ENCODE measurements at places on chromosomes 6 and 20.

DNA sequence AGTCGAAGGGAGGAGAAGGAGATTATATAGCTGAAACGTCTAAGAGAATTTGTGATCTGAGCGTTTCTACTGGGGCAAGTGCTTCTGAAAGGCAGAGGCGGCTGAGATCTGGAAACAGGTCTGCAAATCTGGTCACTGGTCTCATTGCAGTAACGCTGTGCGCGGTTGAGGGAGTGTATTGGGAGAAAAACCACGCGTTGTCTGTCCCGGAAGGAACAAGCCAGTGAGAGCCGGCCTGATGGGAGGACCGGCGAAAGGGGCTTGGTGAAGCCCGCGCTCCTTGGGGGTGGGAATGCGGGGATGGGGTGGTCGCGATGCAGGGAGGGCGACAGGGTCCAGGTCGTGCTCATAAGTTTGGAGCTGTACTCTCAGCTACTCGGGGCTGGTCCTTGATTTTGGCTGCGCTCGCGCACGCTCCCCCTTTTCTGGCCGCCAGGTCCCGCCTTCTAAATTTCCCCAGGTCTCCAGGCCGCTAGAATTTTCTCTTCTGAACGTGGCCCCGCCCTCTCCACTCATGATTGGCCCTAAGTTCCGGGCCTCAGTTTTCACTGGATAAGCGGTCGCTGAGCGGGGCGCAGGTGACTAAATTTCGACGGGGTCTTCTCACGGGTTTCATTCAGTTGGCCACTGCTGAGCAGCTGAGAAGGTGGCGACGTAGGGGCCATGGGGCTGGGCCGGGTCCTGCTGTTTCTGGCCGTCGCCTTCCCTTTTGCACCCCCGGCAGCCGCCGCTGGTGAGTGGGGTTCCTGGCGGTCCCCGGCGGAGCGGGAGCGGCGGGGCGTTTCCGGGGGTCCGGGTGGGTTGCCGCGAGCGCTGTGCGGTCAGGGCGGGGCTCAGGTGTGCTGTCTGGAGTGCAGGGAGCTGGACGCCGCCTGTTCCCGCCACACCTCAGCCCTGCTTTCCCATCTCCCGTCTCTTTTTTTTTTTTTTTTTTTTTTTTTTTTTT, at the start of gene MICB:
Gene MICB (plus strand): TSS at position 615 of the 946 bp plus-strand sequence. CDS start 49 bp downstream, at position 664.
- peak; percentile 90 for DNase-seq

DNA sequence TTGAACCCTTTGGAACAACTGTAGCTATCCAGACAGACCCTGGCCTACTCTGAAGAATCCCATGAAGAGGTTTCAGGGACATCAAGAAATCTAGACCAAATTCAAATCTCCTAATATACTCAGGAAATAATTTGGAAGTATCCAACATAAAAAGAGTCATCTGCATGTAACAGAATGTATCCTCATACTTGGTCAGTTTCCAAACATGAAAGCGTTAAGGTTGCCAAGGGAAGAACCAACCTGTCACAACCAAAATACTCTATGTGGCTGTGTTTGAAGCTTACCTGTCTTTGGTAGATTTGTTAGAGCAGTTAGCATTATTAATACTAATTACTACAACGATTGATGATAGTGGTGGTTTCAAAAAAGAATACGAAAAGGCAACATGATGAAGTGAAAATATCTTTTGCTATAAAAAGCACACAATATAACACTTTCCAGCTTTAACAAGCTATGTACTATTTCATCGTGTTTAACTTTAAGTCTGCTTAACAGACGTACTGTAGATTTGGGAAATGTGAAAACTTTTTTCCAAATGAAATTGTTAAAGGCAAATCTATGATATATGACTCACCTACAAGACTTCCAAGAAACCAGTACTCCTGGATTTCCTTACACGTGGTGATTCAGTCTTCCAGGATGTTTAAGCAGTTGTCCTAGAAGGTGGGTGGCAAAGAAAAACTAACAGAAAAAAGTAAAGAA, 46.6 kb upstream of the ENPP1 start:
- no peak for DNase-seq

GRCh38 chr20:5442101-5442500, 125.3 kb upstream of the PROKR2 start:
- no peak for DNase-seq

GRCh38 chr6:90008908-90009501, 114.7 kb downstream of the GJA10 start:
- no peak for DNase-seq

DNA sequence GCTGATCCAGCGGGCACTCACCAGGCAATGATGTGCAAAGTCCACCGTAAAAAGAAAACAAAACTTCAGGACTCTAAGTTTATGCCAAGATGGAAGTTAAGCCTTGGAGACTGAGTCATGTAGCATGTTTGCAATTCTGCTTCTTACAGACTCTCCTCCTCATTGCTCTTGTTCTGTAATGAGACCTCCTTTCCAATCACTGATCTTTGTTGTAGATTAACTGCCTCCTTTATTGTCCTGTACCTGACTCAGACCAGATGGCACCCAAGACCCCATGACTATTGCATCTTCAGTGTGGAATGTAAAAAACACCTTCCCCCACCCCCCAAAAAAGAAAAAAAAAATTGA, 11.2 kb downstream of the NEU1 start:
- no peak for DNase-seq

DNA sequence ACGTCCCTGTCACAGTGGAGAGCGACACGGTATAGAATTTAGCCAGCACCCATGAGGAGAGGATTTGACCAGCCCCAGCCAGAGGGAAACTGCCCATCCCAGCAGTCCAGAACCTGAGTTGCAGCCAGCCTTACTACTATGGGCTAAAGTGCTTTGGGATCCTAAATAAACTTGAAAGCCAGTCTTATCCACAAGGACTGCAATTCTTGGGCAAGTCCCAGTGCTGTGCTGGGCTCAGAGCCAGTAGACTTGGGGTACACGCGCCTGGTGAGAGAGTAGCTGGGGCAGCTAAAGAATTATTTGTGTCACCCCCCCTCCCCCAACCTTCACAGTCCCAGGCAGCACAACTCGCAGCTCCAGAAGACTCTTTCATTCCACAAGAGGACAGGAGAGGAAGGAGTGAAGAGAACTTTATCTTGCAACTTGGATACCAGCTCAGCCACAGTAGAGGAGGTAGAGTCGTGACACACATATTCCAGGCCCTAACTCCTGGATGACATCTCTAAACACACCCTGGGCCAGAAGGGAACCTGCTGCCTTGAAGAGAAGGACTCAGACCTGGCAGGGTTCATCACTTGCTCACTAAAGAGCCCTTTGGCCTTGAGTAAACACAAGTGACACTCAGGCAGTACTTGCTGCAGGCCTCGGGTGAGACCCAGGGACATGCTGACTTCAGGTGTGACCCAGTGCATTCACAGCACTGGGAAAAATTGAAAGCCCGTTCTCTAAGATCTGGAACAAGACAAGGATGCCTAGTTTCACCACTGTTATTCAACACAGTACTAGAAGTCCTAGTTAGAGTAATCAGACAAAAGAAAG, 100.3 kb downstream of the REV3L start:
- DNase-seq = no peak

DNA sequence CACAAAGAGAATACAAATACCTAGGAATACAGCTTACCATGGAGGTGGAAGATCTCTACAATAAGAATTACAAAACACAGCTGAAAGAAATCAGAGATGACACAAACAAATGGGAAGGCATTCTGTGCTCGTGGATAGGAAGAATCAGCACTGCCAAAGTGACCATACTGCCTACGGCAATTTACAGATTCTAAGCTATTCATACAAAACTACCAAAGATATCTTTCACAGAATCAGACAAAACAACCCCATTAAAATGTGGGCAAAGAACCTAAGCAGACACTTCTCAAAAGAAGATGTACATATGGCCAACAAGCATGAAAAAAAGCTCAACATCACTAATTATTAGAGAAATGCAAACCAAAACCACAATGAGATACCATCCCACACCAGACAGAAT, 133.2 kb upstream of the SSTR4 start:
- no peak for DNase-seq

DNA sequence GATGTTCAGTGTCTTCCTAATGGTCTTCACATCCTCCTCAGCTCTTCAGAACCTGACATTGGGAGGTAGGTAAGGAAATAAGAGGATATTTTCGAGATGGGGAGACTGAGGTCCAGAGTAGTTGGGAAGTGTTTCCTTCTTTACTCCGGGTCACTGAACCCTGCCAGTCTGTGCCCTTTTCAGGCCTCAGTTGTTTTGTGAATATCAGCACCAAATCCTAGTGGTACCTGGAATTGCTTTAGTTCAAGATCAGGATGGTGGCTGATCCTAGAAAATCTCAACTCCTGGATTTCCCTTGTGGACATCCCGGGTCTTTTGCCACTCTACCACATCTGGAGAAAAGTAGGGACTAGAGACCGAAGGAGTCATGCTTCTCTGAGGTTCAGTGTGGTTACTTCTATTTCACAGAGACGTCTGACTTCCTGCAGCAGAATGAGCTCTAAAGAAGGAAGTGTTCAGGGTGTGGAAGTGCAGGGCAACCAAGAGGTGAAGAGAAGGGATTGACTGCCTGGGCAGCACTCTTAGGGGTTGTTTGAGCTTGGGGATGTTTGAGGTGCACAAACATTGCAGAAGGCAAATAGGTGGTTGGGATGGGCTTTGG, 995 bp downstream of the STK4 start:
- DNase-seq = peak; percentile 76

GRCh38 chr6:135372758-135373157, 124.8 kb downstream of the AHI1 start:
- peak; percentile 6 for DNase-seq

DNA sequence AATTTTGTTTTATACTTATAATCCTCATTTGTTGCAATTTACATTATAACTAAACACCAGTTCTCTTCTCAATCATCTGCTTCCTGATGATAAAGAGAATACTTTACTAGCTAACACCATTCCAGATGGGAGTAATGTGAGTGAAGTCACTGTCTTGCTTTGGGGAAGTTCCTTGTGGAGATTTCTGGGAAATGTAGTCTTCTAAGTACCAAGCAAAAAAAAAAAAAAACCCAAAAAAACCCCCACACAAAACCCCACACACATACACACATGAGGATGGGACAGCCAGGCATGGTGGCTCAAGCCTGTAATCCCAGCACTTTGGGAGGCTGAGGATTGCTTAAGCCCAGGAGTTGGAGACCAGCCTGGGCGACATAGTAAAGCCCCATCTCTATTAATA, 2.2 kb upstream of the SNPH start:
- DNase-seq = no peak

GRCh38 chr6:160111806-160112205, 9.8 kb upstream of the SLC22A1 start:
- DNase-seq = no peak

DNA sequence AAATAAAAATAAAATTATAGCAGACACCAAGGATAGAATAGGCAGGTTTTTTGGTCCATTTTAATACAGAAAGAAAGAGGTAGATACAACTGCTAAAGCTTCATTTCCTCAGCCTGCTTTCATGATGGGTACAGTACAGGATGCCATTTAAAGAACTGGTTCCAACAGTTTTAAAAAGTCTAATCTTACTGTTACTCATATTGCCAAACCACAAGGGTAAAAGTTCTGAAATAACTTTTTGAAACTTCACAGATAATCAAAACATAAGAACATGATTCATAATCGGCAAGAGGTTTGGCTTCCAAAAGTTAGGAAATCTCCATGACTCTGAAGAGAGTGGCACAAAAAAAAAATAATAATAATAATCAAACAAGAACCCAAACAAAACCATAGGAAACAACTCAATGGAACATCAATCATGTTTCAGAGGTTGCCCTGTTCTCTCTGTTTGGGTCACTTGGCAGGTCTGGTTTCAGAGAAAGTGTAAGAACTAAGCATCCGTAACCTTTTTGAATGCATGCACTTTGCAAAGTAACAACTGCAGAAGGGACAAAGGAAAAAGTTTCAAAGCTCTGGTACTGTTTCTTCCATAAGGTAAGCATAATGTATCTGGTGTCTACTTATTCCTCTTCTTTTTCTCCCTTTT, 79.7 kb downstream of the SMLR1 start:
- DNase-seq = peak; percentile 16

DNA sequence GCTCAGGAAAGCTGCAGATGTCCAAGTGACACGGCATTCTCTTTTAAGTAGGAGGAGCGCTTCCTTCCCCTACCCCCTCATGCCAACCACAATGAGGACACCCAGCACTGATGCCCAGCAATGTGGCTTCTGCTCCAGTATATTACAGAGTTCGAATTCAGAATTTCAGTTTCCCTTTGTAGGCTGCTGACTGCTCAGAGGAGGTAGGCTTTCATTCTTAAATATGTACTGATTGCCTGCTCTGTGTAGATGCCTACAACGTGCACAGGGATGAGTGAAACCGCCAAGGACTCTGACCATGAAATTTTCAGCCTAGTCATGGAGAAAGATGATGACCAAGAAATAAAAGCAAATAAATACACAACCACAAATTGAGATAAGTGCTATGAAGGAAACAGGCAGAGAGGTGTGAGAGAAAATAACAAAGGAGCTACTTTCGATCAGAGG, 50.9 kb upstream of the TNFAIP3 start:
- peak; percentile 51 for DNase-seq

DNA sequence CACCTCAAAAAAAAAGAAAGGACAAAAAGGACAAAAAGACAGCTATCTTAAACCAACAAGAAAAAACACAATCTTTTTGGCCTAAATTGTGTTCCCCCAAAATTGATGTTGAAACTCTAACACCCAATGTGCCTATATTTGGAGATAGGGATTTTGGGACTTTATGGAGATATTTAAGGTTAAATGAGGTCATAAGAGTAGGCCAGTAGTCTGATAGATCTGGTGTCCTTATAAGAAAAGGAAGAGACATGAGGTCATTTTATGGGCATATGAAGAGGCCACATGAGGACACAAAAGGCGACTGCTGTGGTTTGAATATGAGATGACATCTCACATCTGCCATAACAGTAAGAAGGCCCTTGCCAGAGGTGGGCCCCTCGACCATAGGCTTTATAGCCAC, 49.5 kb downstream of the TRIM38 start:
- DNase-seq = no peak

GRCh38 chr20:3894796-3895195, 5.6 kb downstream of the PANK2 start:
- DNase-seq = no peak

DNA sequence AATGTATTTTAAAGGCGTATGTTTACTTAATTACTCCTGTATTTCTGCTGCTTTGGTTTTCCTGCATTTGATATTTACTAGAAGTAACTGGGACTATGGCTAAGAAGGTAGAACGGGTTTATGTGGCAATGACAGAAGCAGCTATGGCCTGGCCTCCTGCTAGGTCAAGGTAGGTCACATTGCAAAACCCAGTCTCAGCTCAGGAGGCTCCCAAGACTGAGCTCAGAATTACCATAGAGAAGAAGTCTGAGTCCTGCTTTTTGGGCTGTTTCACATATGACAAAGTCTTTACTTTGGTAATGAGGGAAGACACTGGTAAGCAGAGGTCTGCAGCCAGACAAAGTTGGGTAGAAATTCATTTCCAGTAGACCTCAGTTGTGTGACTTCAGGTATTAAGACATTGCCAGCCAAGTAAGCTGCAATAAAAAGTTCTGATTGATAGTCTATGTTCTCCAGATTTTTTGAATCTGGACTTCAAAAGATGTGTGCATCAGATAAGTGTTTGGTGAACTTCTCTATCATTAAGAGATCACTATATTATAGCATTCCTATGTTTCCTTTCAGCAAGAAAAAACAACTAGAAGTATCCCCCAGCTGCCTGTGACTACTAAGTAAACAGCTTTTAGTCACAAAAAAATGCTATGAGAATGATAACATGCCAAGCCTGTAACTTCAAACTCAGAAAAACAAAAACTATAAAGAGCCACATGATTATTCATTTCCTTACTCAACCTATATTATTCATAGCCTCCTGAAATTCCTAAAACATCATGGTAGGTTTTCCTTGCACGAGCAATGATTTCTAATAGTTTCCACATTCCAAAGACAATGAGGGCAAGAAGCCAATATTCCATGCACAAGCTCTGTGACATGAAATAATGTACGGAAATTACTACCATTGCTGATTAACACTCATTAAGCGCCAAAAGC, 312.3 kb downstream of the HAO1 start:
- DNase-seq = no peak

- no peak for DNase-seq
These were observed 104.2 kb upstream of the DST start for GRCh38 chr6:56746767-56747504.

Measured in GM12865 (cell line).